ENCODE measurements at places on chromosomes 4 and X. TPM values are rescaled to one million over a fixed set of nuclear protein-coding genes. Genes with fewer than 3 reads are reported as not detected.

- DNase-seq, result no peak
- no peaks in the 10 kb centered on the region for H3K36me3 ChIP-seq
- no peak overlapping the region for H3K27ac ChIP-seq
- H3K4me1 ChIP-seq, result no peaks in the 10 kb centered on the region
- H3K27me3 ChIP-seq, result peaks cover 8% of the 10 kb centered on the region
- no peak overlapping the region for H3K4me3 ChIP-seq
These were observed 65.2 kb upstream of the LNX1 start for GRCh38 chr4:53656421-53656981.

Gene NALF2
- not detected for total RNA-seq

- H3K27me3 ChIP-seq, result peaks cover 7% of the 10 kb centered on the region
- no peaks in the 10 kb centered on the region for H3K36me3 ChIP-seq
- no peaks in the 10 kb centered on the region for H3K4me1 ChIP-seq
- no peak overlapping the region for H3K27ac ChIP-seq
- DNase-seq, result no peak
These were observed 58.9 kb upstream of the RBM47 start for GRCh38 chr4:40688446-40689095.

- no peak for DNase-seq
- no peak overlapping the region for H3K4me3 ChIP-seq
- H3K27me3 ChIP-seq, result peaks cover 8% of the 10 kb centered on the region
These were observed 98.8 kb upstream of the CLNK start for GRCh38 chr4:10783351-10783750.

Gene FGB
- total RNA-seq, result not detected

- no peak for DNase-seq
- no peaks in the 10 kb centered on the region for H3K27me3 ChIP-seq
These were observed 122.7 kb downstream of the CBLL2 start for GRCh38 chrX:22395372-22395771.

DNA sequence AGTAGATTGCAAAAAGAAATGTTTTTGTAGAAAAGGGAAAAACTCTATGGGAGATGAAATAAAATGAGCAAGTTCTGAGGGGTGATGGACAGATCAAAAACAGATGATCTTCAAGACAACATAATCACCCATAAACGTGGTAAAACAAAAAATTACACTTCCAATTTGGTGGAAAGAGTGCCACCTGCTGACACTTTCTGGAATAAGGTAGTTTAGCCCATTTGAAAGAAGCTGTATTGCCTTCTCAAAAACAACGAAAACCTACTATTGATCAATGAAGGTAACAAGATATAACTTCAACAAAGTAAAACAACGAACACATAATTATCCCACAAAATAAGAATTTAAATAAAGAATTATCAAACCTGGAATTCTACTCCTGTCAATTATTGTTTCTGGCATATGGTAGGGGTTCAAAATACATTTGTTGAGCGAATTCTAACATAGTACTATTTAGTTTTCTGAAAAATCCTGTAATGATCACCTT, 2.5 kb downstream of the COQ2 start:
- H3K4me1 ChIP-seq, result peaks cover 34% of the 10 kb centered on the region
- H3K27ac ChIP-seq, result no peak overlapping the region
- no peaks in the 10 kb centered on the region for H3K36me3 ChIP-seq
- H3K4me3 ChIP-seq, result no peak overlapping the region
- peak; percentile 56 for DNase-seq
- H3K27me3 ChIP-seq, result no peaks in the 10 kb centered on the region

Measured in naive thymus-derived CD8-positive, alpha-beta T cell (primary cell).